ENCODE measurements at places on chromosomes 5 and 9.
A peak's percentile ranks its signal among the peaks of the same experiment; 100 is the strongest.

- DNase-seq = no peak
Measured at GRCh38 chr9:34505370-34506120, 17.2 kb downstream of the ENHO start.

DNA sequence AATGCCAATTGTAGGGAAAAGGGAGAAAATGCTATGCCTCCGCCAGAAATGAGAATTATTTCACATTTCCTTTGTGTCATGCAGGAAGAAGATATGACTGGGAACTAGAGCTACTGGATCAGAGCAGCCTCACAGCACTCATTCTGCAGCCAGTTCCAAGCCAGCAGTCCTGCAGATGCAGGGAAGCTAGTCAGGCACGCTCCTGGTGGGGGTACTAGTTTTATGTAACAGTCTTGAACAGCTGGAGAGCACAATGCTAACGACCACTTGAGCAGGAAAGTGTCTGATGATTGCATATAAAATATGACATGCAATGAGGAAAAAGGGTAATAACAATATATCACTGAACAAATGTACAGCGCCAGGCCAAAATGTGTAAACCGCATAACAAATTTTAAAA is 21.7 kb downstream of the CDH10 start:
- DNase-seq = no peak

GRCh38 chr9:118336250-118336942 is 632.2 kb downstream of the TLR4 start:
- no peak for DNase-seq

DNA sequence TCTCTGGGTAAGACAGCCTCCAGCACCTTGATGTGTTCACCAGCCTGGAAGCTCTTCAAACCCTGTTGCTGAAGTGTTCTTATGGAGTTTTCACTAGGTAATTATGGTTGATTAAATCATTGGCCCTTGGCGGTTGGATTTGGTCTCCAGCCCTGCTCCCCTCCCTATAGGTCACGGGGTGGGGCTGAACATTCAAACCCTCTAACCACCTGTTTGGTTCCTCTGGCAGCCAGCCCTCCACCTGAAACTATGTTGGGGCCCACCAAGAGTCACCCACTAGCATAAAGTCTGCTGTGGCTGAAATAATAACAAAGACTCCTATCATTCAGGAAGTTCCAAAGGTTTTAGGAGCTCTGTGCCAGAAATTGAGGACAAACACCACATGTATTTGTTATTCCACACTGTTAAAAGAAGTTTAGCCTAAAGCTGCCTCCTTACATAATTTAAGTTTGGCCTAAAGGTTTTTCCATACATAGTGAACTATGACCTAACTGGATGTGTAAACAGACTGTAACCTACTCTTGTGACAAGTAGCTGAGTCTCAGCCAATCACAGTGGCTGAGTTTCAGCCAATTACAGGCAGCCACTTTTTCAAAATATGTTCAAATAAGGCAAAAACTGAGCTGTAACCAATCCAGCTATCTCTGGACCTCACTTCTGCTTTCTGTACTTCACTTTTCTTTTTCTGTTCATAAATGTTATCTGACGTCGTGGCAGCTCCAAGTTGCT is 34.8 kb downstream of the TMEM252 start:
- DNase-seq = no peak

- no peak for DNase-seq
Measured at GRCh38 chr5:55171471-55171870, 1.5 kb downstream of the CDC20B start.

GRCh38 chr9:80561526-80561925 is 989.8 kb downstream of the TLE4 start:
- DNase-seq = no peak

- no peak for DNase-seq
Measured at GRCh38 chr5:135715267-135716055, 119.0 kb upstream of the SLC25A48 start.

GRCh38 chr5:160621526-160621925 is 199.9 kb downstream of the PTTG1 start:
- DNase-seq = no peak

DNA sequence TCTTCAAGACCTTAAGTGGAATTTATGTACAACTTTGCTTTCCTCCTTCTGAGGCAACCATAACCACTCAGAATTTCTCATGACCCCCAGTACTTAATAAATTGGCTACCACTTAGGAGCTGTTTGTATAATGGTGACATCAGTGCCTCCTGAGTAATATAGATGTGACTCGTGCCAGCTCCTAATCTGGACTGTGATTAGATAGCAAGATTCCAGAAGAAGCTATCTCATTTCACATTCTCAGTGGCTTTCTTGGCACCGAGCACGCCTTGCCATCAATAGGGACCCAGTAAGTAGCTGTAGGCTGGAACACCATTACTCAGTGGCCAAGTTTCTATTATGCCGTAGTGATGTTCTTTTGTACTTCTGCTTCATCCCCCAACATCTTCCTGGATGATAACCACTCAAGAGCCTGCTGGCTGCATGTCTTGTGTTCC is 228.8 kb downstream of the CD180 start:
- no peak for DNase-seq

DNA sequence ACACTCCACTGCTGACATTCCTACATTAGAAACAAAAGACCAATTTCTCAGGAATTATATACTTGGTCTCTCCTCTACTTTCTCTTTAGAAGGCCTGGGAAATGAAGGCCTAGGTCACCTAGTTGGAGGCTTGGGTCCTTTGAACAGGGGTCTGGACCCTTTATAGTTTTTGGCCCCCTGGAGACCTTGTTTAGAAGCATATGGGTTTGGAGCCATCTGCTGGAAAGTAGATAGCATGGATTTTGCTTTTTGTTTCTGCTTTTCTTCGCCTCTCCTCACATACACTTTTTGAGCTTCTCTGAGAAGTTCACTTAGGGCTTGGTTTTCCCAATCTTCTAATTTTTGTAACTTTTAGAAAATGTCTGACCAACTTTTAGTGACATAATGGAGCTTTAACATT is 67.1 kb upstream of the CDK20 start:
- DNase-seq = no peak

GRCh38 chr5:88715503-88715902 is 167.5 kb downstream of the MEF2C start:
- DNase-seq = no peak

GRCh38 chr5:41925555-41925951 is 472 bp downstream of the FBXO4 start:
- DNase-seq = peak; percentile 48

DNA sequence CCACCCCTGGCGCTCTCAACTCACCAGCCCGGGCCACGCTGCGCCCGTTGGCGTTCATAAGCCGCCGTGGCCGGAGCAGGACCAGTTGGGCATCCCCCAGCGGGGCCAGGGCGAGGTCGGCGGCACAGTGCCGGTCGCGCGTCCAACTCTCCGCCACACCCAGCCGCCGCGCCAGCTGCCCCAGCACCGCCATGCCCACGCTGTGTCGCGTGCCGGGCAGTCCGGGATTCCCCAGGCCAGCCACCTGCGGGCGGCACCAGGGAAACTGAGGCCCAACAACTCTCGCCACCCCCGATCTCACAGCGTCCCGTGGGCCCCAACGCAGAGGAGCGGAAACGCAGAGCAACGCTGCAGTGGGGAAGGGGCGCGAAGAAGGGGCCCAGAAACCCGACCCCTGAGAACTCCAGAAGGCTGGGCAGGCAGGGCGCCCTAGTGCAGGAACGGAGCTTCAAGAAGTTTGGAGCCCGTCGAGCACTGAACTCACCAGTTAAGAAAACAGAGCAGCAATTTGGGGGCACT is 453 bp downstream of the PTRH1 start:
- DNase-seq = peak; percentile 36

DNA sequence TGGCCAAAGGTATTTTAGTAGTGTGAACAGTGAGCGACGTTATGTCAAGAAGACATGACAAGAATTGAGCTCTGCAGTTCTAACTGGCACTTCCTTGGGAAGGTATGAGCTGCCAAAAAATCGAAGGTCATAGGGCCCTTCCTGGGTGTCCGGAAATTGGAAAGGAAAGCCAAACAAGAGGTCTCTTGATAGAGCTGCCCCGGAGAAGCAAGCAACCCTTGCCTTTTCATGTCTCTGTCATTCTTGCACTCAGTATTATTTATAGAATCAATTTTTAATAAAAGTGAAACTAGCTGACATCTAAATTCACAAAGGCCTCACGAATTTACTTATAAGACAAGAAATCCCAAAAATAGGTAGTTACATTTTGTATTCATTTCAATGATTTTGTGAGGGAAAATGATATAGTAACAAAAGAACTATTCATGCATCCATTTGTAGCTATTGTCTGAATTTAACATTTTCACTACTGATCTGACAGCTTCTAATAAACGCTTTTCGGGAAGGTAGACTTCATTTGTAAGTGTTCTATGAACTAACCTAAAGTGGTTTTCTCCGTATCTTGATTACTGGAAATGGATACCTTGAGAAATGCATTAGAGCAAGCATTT is 113.8 kb upstream of the VCAN start:
- DNase-seq = no peak

GRCh38 chr9:120894321-120895148 is 17.5 kb upstream of the PHF19 start:
- DNase-seq = no peak

DNA sequence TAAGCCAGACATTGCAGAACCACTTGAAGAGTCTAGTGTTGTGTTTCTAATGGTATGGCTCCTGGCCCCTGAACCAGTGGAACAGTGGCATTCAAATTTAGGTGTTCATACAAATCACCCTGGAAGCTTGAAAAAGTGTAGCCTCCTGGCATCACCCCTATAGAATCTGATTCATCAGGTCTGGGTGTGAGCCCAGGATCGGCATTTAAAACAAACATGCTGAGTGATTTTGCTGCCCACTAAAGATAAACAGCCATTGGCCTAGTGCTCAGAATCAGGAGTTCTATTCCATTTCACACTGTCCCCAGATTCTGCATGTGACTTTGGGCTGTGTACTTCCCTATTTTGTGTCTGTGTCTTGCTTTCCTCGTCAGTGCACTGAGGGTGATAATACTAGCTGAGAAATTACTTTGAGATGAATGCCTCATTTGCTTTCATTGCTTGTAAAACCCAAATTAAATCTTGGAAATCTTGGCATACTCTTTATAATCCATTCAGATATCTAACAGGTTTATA is 241.5 kb upstream of the CLINT1 start:
- DNase-seq = no peak

GRCh38 chr9:124285903-124286291 is 28.1 kb downstream of the NEK6 start:
- DNase-seq = peak; percentile 72

- DNase-seq = no peak
Measured at GRCh38 chr5:136058039-136058971, 29.5 kb downstream of the TGFBI start.

- DNase-seq = peak; percentile 17
Measured at GRCh38 chr9:3331801-3332200, 194.0 kb downstream of the RFX3 start.

DNA sequence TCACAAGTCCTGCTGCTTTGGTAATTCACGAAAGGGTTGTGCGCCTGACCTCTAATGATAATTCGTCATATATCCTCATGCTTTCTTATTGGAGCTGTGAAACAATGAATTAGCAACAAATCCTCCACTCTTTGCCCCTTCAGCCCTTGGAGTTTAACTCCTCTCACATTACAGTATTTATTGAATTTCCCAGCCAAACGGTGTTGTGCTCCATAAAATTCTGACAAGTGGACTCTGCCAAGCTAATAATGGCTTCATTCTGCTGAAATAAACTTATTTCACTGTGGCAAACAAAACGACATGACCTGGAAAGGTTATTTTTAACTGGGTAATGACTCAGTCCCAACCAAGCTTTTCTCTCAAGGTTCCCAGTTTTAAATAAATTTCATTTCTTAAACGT is 984.4 kb upstream of the DMAC1 start:
- DNase-seq = no peak

DNA sequence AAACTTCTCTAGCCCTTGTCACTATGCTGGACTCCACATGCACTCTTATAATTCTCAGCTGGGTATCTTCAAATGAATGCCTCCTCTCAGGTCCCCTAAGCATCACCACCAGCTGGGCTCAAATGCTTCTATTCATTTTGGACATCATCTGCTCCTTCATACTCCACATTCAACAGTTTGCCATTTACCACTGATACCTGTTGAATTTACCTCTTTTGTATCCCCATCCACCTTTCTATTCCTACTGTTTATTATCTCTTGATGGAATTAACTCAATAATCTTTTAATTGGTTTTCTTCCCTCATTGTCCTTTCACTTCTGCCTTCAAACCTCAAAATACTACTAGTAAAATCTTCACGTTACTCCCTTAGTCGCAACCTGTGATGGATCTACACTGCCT is 14.5 kb downstream of the RANBP6 start:
- no peak for DNase-seq

DNA sequence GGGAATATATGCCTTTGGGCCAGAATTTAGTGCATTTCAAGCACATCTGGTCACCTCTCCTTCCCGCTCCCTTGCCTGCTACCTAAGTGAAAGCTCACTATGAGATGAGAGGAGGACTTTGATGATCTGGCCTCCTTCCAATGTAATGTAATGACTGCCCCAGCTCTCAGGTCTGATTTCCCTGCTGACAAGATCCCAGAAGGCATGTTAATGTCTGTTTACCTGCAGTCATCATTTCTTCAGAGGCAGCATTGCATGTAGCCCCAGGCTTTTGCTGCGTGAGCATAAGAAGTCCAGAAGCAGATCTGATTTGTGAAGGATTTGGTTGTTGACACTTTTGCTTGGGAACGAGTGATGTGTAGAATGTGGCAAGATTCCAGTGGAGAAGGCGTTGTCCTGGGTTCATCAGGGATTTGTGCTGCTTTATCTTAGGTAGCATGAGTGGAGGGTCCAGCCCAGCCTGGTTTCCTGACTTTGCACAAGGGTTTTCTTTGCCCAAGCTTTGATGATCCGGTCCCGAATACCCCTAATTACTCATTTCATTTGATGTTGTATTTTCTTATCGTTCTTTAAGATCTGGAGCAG is 192.7 kb downstream of the GOLPH3 start:
- no peak for DNase-seq

- DNase-seq = no peak
Measured at GRCh38 chr9:74865177-74865576, 22.5 kb downstream of the TRPM6 start.

DNA sequence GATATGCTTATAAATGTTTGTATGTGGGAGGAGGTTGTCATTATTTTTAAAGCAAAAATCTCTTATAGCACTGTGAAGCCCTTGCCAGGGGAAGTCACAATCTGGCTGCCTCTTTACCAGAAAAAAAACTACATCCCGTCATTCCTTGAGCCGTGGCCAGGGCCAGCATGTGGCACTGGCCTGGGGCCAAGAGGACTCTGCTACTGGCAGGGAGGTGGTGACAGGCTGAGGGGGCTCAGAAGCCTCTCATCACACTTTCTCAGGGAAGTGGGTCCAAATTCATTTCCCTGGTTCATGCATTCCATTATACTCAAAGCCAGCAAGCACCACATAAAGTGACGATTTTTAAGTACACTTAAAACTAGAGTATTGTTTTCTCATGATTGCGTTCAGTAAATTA is 457.3 kb downstream of the ZNF608 start:
- no peak for DNase-seq

DNA sequence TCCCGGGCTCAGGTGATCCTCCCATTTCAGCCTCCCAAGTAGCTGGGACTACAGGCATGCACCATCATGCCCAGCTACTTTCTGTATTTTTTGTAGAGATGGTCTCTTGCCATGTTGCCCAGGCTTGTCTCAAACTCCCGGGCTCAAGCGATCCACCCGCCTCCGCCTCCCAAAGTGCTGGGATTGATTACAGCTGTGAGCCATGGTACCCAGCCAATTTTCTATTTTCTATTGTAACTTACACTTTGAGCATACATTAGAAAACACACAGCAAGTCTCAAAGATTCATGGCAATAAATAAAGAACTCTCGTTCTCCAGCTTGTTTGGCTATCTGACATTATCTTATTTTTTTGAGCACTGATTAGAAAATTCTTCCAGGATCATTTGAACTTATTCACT is 228.7 kb downstream of the ADAMTS6 start:
- no peak for DNase-seq

GRCh38 chr9:125462861-125463291 is 201.2 kb downstream of the GAPVD1 start:
- no peak for DNase-seq
